CD4-positive, alpha-beta memory T cell (primary cell): ENCODE measurements at places on chromosomes 1 and 21. TPM values are rescaled to one million over a fixed set of nuclear protein-coding genes. Genes with fewer than 3 reads are reported as not detected.

The CFAP107 gene
- total RNA-seq = not detected

The CFHR5 gene
- not detected for total RNA-seq

The LRRN2 gene
- total RNA-seq = not detected

The RWDD3 gene
- total RNA-seq = 22.5 TPM

The TSSK3 gene
- 3.5 TPM for total RNA-seq

The TMEM52 gene
- total RNA-seq = 0.55 TPM

The RHCE gene
- not detected for total RNA-seq

The TNFSF4 gene
- 3.9 TPM for total RNA-seq

The FCRL6 gene
- total RNA-seq = 0.41 TPM

The SLC35F3 gene
- not detected for total RNA-seq
